Right hindlimb (tissue), 1 donor: ENCODE measurements at places on chromosomes 13 and 19.
A peak's percentile ranks its signal among the peaks of the same experiment; 100 is the strongest.

DNA sequence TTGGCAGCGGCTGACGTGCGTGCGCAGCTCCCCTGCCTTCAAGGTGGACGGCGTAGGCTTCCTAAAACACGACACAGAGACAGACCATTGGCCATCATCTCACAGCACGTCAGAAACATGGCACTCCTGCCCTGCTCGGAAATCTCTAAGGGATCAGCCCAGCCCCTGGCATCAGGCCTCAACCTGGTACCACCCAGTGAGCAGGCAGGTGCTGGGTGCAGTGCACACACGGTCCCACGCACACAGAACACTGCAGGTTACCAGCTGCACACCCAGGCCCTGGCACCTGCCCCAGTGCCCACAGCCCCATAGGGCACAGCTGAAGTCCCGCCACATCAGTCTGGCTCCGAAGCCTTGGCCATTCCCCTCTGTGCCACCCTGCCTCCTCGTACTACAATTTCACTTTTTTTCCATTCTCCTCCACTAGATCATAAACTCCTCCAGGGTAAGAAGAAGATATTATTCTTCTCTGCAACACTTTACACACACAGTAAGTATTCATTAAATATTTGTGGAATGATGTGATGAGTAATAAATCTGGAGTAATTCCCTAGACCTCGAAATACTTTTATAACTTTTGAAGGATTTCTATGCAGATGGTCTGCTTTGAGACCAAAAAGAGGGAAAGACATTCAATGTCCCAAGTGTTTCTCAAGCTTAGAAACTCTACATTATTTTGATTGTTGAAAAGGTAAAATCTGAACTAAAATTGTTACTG is 156.4 kb downstream of the COL4A1 start:
- DNase-seq: no peak

DNA sequence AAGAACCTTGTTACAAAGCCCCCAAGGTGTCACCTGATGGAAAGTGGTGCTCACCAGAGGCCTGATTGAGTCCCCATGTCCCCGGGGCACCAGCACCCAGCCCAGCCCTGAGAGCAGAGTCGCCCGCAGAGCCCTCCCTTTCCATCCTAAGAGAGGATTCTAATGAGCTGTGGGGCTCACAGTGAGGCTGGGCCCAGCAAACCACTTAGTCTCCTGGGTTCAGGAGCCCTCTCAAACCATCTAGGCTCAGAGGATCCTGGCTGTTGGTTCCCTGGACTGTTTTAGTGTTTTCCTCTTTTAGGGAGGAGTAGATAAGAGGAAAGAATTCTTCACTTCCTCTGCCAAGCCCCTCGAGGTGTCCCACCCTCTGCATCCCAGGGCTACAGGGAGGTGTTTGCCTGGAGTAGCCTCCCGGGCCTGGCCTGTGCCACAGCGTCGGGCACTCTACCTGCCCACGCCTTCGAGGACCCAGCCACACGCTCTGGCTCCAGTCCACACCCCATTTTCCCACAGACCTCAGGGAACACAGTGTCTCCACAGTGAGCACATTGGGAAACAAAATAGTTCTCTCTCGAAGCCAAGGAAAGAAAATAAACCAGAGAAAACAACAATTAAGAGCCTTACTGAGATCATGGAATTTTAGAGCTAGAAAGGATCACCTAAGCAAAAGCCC is 34.4 kb downstream of the DHRS12 start:
- no peak for DNase-seq

DNA sequence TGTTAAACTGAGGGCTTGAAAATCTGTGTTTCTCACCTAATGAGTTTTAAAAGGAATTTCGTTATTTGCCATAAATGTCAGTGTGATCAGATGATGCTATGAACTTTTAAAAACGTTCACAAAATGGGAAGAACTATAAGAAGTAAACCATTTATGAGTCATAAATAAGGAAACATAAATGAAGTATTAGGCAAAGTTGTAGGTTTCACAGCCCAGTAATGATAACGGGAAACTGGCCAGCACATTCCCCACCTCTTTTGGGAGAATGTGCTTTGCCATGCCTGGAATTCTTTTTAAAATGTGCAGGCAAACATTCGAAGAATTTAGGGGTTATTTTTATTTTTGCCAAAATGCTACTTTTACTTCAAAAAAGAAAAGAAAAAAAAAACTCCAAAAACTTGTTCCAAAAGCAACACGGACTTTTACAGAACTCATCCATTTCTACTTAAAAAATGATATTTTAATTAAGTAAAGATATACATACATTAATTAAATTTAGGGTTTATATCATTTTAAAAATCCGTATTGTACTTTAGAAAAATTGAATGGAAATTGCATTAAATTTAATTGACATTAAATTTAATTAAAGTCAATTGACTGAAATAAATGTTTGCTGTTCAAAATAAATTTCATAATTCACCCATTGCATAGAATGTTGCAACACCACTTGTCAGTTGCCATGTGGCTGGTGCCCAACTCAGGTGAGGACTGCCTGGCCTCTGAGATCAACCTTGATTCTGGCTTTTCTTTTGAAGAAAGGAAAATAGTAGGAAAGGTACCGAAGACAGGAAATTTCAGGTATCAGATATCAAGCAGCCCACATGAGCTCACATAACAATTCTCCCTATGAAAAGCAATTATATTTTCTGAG is 1198.5 kb downstream of the EFNB2 start:
- no peak for DNase-seq

- no peak for DNase-seq
Measured at GRCh38 chr13:46486270-46486669, 66.7 kb upstream of the LRCH1 start.

DNA sequence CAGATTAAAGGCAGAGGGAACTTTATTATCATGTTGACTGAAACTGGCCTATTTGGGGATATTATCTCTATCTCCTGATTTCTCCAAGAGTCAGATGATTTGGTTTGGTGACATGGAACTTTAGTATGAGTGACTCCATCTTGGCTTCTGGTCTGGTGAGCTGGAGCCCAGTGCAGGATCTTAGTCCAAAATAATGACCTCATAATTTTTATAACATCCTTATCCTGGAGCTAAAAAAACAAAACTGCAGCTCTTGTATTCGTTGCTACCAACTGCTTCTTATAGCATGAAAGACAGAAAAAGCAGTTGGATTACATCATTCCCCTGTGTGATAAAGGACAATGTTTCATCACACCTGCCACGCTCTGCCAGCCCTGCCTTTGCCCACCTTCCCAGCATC is 39.3 kb upstream of the RNF17 start:
- DNase-seq: no peak

DNA sequence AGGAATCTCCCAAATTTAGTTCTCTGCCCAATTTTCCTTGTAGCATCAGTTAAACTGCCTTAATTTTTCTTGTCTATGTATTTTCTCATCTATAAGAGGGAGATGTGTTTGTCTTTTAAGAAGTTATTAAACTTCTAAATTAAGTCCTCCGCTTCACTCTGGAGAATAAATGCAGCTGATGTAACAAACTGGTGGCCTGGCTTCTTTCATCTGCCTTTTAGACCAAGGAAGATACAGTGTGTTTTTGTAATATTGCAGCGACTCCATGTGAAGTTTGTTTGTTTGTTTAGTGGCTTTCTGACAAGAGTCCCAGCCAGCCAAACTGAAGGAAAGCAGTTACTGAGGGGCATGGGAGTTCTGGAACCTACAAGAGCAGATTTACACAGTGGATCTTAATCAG is 56.4 kb downstream of the KLF12 start:
- peak; percentile 31 for DNase-seq

GRCh38 chr19:32091241-32091640 is 254.2 kb upstream of the ZNF507 start:
- DNase-seq: no peak

GRCh38 chr19:45852145-45852750 is 10.7 kb downstream of the SYMPK start:
- no peak for DNase-seq

GRCh38 chr13:75961911-75962310 is 325.8 kb downstream of the LMO7 start:
- DNase-seq: no peak

- no peak for DNase-seq
Measured at GRCh38 chr19:5925830-5926427, 11.9 kb downstream of the CAPS start.

DNA sequence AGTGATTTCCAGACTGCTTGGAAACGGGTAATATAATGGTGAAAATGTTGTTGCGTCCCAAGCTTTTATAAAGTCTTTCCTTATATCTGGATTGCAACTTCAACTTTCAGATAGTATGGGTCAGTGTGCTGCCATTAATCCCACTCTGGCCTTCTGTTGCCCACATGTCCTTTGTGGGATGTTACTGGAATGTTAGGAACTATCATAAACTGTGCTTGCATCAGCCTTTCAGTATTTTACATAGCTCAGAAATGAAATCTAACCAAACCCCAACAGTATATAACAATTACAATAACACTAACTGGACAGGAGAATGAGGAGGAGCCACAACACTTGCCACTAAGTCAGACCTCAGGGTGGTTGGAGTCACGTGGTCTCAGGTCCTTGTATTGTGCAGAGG is 78.9 kb downstream of the LNX2 start:
- no peak for DNase-seq

DNA sequence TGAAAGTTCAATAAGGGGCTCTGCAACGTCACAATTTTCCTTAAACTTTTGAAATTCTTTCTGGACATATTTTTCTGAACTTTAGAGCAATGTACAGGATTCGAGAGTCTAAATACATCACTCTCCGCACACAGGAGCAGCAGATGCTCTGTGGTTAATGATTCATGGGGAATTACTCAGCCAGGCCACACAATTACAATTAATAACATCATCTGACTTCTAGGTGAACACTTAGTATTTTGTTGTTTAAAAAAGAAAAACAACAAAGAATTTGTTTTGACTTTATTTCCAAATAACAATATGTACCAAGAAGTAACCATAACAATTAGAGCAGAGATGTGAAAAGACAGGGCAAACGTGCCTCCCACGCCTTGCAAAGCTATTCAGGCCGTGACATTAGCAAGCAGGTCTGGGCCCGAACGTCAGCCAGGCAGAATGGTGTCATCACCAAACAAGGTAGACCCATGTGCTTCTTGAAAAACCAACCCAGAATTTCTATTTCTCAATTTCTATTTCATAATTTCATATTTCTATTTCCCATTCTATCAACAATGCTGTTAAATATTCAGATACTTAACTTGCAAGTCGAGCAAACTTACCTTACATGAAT is 236.3 kb downstream of the COL4A1 start:
- no peak for DNase-seq

DNA sequence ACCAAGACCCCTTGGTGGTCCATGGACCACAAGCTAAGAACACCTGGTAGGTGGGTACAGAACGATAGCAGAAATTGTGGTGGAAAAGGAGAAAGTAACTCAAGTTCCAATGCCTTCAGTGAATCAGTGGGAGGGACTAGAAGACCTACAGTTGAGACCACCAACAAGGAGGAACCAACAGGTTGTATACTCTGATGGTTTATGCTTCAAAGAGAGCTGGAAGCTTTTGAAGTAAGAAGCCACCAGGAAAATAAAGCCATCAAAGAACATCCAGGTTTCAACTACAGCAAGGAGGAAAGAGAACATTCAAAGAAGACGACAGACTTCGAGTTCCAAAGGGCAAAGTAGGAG is 42.4 kb downstream of the DIAPH3 start:
- no peak for DNase-seq

GRCh38 chr13:56924401-56924800 is 216.3 kb upstream of the PRR20A start:
- no peak for DNase-seq

DNA sequence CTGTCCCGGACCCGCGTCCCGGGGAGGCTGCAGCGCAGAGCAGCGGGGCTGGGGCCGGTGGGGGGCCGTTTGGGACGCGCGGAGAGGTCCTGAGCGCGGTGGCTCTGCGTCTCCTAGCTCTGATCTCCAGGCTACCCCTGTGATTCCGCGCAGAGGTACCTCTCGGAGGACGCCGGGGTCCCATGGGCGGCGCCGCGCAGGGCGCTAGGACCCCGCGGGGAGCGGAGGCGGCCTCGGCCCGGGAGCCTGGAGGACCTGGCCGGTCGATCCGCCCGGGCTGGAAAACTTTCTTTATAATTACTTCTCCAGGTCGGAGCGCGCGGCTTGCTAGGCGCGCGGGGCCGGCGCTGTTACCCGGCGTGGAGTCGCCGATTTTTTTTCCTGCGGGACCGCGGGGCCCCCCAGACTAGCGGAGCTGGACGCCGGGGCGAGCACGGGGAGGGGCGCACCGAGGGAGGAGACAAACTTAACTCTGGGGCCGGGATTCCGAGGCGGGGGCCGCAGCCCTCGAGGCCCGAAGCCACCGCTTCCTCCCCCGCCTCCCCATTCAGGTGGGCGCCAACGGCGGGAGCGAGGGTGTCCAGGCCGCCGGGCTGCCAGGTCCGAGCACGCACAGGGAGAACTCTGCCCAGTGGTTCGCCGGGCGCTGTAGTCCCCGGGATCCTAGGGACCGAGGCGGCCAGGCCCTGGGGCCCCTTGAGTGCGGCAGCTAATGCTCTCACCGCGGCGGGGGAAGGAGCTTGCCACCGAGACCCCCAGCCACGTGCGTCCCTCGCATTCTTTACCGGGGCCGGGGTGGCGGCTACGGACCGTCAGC is 848 bp upstream of the CEBPA start:
- DNase-seq: peak; percentile 79
